ENCODE measurements at places on chromosomes 2 and 18. TPM values are rescaled to one million over a fixed set of nuclear protein-coding genes. Genes with fewer than 3 reads are reported as not detected.

THSD7B gene
- under 0.01 TPM for total RNA-seq

ADRA2B gene
- total RNA-seq, result 2.1 TPM

- H3K4me3 ChIP-seq, result no peak overlapping the region
- no peak overlapping the region for H3K27ac ChIP-seq
- H3K27me3 ChIP-seq, result no peaks in the 10 kb centered on the region
- no peaks in the 10 kb centered on the region for H3K36me3 ChIP-seq
Measured at GRCh38 chr18:7221424-7222155, 9.3 kb upstream of the LRRC30 start.

DNA sequence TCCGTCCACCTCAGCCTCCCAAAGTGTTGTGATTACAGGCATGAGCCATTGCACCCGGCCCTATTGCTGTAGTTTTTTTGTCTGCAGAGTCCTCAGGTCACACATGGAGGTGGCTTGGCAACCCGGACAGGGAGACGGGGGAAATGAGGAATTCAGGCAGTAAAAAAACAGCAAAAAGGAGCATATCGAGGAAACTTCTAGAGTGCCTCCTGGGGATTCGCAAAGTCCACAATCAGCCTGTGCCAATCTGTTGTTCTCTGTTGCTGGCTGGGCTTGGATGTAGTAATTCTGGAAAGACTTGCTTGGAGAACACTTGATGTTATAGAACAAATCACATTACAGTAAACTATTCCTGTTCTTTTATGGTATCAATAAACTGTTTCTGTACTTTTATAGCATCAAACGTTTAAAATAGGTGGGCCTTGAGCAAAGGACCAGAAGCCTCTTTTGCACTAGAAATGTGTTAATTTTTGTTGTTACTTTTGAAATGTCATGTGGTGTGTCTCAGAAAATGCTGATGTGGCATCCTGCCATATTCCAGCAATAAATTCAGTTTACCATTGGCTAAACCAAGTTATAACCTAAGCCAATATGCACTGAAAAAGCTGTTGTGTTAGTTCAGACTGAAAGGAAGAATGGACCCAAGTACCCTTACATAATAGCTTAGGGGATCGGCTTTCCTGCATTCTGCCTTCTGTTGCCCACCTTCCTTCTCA lies 14.4 kb downstream of the ELAC1 start:
- H3K4me1 ChIP-seq, result peaks cover 24% of the 10 kb centered on the region
- H3K27me3 ChIP-seq, result no peaks in the 10 kb centered on the region
- H3K27ac ChIP-seq, result no peak overlapping the region
- no peak for DNase-seq
- H3K4me3 ChIP-seq, result no peak overlapping the region

- H3K4me3 ChIP-seq, result no peak overlapping the region
- H3K36me3 ChIP-seq, result no peaks in the 10 kb centered on the region
- DNase-seq, result peak; percentile 90
- peaks cover 19% of the 10 kb centered on the region for H3K4me1 ChIP-seq
Measured at GRCh38 chr2:177733-178132, 86.1 kb downstream of the SH3YL1 start.

DNA sequence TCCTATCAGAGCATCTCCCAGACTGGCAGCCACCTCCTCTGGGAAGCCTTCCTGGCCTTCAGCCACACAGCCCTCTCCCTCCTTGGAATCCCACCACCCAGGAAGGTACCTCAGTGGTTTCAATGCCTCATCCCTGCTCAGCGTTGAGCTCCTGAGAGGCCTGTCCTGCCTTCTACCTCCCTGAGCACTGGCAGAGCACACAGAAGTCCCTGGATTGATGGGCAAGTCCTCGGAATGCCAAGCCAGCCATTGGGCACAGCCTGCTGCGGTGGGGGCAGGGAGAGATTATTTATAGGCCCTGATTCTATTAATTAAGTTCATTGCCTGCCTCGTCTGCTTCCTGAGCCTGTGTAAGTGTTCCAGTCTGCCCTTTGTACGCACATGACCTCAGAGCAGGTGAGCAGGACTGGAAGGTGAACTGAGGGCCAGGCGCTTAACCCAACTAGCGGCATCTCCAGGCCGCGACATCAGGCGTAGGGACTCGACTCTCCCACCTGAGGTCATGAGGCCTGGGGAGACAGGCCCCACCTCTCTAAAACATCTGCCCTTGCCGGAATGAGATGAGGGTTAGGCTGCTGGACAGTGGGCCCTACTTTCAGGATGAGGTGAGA lies 63.4 kb downstream of the SMAD7 start:
- H3K4me1 ChIP-seq, result peaks cover 26% of the 10 kb centered on the region
- no peaks in the 10 kb centered on the region for H3K27me3 ChIP-seq
- DNase-seq, result no peak
- H3K4me3 ChIP-seq, result no peak overlapping the region
- H3K36me3 ChIP-seq, result no peaks in the 10 kb centered on the region
- H3K27ac ChIP-seq, result no peak overlapping the region

DNA sequence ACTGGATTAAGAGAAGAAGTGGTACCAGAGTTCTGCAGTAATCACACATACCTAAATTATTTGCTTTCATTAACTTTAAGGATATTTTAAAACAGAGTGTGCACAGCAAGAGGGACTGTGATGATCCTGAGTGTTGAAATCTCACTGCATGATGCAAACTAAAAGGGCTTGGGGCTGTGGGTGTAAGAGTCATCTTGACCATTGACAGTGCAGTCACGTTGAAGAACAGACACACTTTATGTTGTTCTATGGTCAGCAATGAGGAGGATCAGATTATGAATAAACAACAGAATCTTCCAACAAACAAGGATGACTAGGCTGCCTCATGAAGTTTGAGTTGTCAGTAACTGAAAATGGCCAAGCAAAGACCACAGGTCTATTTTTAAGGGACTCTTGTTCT lies 87.2 kb upstream of the GALNT5 start:
- H3K36me3 ChIP-seq, result no peaks in the 10 kb centered on the region
- no peak overlapping the region for H3K4me3 ChIP-seq
- H3K27me3 ChIP-seq, result no peaks in the 10 kb centered on the region
